ENCODE measurements at places on chromosomes 2 and 18.
A peak's percentile ranks its signal among the peaks of the same experiment; 100 is the strongest.

DNA sequence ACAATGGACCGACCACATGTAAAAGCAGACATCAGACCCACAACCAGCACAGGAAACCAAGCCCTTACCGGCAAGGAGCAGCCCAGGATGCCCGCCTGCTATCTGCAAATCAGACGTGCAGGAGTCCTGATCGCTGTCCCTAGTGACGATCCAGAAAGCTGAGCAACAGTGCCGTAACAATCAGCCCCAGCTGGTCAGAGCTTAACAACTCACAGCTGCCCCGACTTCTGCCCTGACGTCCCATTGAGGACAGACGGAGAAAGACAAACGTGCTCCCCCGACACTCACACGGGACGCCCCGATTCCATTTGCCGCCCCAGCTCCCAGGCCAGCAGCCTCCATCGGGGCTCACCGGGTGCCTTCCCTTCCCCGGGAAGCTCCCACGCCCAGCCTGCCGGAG lies 39.8 kb upstream of the PXDN start:
- peak; percentile 54 for DNase-seq

DNA sequence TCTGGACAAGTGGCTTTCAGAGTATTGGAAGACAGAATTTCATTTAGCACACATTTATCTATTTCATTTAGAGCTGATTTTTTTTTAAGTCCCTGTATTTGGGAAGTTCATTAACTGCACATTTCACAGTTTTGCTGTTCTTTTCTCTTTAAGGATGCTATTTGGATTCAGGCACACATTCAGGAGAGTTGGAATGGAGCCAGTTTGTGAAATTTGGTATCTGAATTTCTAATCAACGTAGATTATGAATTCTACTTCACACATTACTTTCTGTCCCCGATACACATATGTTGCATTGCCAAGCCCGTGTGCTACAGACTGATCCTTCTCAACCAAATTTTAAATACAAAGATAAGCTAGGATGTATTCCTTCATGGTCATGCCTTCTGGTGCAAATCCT lies 503.9 kb downstream of the IRS1 start:
- no peak for DNase-seq

DNA sequence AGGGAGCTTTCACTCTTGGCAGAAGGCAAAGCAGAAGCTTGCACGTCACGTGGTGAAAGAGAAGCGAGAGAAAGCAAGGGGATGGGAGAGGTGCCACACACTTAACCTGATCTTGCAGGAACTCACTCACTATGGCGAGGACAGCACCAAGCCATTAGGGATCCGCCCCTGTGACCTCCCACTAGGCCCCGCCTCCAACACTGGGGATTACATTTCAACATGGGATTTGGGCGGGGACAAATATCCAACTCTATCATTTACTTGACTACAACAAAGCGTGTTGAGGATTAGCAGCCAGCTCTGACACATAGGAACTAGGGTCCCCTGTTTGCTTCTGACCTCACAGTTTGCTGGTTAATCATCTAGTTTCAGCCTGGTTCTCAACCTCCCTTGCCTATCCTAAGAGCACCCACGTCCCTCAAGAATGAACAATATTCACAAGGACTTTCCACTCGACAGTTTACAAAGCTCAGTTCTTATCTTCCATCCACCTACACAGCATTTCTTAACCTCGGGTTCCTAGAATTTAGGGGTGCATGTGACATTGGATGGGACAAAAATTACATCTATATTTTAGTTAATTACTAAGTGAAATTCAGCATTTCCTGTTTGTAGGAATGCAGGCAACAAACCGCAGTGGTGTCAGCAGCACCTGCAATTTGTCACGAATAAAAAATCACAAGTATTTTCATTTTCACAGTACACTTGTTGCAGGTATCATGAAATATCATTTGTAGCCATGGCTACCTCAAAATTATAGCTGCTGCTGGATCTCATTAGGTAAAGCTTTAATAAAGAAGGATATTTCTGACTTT lies 36.0 kb downstream of the LBH start:
- DNase-seq, result no peak

DNA sequence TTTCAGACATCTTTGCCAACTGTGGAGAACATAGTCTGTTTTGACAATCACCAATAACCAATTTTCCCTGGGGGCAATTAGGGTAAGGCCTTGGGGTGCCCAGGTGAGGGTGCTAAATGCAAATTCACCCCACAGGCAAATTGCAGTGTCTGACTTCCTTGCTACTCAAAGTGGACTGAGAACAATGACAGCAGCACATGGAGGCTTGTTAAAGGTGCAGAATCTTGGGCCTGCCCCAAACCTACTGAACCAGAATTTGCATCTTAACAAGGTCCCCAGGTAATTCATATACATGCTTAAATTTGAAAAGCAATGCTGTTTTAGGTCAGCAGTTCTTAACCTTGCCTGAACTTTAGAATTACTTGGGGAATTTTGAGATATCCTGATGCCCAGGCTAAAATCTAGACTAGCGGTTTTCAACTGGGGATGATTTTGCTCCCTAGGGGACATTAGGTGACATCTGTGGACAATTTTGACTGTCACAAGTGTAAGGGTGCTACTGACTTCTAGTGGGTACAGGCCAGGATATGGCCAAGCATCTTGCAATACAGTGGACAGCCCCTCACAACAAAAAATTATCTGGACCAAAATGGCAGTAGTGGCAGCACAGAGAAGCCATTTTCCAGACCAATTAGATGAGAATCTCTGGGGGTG lies 80.2 kb upstream of the GCFC2 start:
- DNase-seq, result no peak

GRCh38 chr2:31166925-31167324 lies 28.7 kb upstream of the GALNT14 start:
- DNase-seq, result no peak

DNA sequence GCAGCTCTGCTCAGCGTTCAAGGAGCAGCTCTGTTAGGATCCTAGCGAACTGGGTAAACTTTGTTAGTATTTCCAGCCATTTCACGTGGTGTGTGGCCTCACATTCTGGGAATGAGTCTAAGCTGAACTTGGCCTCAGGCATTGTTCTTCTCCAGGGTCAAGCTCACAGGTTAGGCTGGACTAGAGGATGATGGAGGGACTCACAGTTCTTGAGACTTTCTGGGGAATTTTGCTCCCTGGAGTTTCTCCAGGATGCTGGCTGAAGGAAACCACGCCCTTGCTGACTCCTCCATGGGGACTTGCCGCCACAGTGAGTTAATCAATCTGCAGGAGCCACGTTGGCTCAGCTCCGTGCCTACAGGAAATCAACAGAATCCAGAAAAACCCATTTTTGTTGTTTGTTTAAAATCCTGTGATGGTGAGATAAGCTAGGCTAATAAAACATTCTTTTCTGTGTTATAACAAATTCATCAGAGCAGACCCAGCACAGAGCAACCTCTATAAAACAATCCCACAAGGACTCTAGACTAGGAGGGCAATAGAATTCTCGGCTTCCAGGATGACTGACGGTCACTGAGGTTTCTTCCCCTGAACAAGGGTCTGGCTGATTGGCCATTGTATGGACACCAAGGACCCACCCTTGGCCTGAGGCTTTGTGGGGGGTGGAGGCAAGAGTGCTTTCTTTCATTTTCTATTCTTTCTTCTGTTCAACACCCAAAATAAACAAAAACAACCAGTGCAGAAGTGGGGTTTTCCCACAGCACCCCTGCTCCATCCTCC lies 12.6 kb downstream of the CNDP1 start:
- peak; percentile 89 for DNase-seq

GRCh38 chr18:49632588-49632987 lies 70.7 kb downstream of the LIPG start:
- DNase-seq, result no peak

DNA sequence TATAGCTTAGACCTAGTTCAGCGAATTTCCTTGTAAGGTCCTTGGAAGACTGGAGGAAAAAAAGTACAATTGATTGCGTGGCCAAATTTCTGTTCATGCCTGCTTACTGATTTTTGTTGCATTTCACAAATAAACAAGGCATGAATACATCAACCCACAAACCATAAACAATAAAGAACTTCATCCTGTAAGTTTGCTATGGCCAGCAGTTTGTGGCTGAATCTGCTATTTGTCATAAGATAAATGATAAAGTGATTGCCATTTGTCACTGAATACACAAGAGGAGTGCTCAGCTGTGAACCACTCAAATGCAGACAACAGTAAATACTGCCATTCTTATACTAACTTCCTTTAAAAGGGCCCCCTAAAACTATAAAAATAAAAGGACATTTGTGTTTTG lies 259.5 kb downstream of the CCDC178 start:
- no peak for DNase-seq

DNA sequence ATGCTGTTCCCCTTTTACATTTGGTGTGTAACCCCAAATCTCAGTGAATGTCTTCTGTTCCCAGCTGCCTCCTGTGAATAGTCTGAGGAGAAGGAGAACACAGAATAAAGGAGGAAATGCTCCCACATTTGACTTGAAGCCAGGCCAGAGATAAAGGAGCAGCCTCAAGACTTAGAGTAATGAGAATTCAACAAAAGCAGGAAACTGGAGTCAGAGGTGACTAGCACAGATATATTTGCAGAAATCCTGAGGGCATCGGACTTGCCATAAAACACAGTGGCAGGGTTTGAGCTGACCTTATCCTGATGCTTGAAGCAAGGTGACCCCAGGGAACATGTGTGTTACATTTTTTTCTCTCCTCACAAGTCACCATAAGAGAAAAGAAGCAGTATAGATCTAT lies 291.4 kb upstream of the RND3 start:
- no peak for DNase-seq

DNA sequence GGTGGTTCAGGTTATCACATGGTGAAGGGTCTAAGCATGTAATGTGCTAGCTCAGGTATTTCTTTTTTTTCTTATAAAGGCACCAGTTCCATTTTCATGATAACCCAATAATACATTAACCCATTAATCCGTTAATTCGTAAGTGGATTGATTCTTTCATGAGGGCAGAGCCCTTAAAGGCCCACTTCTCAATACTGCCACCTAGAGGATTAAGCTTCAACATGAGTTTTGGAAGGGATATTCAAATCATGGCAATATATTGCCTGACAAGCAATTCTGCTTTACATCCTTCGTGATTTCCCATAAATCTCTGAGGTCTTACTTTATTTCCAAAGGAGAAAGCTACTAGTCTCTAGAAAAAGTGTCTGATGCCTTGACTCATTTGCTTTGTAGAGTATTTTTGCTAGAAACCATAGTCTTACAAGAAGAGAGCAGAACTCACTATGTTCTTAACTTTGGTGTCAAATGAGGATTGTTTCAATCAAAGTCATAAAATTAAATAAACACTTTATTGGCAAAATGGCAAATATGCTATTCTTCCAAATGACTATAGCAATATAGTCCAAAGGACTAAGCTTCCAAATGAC lies 271.3 kb downstream of the KCNS3 start:
- peak; percentile 55 for DNase-seq

DNA sequence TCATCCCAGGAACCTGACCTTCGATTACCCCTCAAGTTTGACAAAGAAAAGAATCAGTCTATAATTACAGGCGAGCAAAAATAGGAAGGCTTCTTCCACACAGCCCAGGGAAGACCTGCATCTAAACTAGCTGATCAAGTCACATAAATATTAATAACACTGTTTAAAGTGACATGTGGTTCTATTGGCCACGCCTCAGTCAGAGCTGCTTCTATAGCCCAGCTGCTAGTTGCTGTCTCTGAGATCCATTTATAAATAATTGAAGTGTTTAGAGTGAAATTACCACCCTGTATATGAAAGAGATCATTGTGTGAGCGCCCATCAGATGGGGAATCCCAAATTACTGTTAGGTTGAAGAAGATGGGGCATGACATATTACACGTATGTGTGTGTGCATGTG lies 426.0 kb downstream of the CDH2 start:
- no peak for DNase-seq

DNA sequence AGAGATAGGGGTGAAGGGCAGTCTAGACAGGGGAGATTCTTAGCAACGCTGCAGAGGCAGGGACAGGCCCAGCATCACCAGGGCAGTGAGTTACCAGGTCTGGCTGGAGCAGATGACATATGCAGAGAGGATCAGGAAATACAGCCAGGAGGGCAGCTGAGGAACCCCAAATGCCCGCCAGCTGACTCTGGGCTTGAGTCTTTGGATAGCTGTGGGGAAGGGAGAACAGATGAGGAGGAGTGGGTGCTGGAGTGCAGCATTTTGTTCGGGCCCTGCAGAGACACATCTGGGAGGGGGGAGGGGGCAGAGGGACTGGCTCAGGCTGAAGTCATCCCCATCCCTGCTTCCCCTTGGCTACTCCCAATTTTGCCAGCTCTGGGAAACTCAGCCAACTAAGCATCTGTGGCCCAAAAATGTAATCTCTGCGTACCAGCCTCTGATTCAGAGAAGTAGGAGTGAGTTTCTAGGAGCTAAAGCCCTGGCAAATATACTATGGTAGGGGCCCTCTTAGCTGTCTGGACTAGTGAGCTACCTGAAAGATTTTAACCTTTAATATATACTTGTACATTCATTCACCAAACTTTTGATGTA lies 214.5 kb downstream of the ZBTB7C start:
- DNase-seq, result peak; percentile 33

- no peak for DNase-seq
Measured at GRCh38 chr2:138658187-138658894, 121.8 kb downstream of the NXPH2 start.

DNA sequence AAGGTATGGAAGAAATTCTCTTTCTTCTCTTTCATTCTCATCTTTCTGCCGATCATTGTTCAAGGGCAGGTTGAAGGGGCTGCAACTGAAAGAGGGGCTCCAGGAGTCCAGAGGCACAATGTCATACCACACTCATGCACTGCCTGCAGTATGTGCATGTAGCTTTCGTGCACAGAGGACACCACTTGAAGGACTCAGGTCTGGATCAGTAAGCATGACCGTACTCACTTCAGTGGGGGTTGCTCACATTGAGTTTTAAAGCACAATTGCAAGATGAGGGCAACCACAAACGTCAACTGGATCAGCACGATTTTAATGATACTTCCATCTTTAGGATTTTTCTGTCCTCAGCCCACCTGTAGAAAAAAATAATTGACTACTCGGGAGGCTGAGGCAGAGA lies 84.6 kb downstream of the SP3 start:
- DNase-seq, result no peak

GRCh38 chr2:140658760-140659692 lies 1471.8 kb downstream of the LRP1B start:
- no peak for DNase-seq

- DNase-seq, result no peak
Measured at GRCh38 chr2:41720331-41721251, 327.2 kb upstream of the PKDCC start.

- DNase-seq, result no peak
Measured at GRCh38 chr18:74644713-74645112, 47.0 kb downstream of the ZNF407 start.

- DNase-seq, result no peak
Measured at GRCh38 chr18:21364471-21364870, 122.4 kb downstream of the GREB1L start.

GRCh38 chr2:219731173-219731572 lies 103.7 kb downstream of the SLC4A3 start:
- DNase-seq, result no peak

- peak; percentile 77 for DNase-seq
Measured at GRCh38 chr2:158414538-158414937, 42.0 kb downstream of the CCDC148 start.

- no peak for DNase-seq
Measured at GRCh38 chr2:119427756-119428155, 3.9 kb upstream of the TMEM37 start.
